Tongue (tissue), 3 donors: ENCODE measurements at places on chromosomes 11 and 22. TPM values are rescaled to one million over a fixed set of nuclear protein-coding genes. Genes with fewer than 3 reads are reported as not detected.

GRCh38 chr22:49334449-49334789 is 493.3 kb downstream of the BRD1 start:
- DNase-seq = no peak

DNA sequence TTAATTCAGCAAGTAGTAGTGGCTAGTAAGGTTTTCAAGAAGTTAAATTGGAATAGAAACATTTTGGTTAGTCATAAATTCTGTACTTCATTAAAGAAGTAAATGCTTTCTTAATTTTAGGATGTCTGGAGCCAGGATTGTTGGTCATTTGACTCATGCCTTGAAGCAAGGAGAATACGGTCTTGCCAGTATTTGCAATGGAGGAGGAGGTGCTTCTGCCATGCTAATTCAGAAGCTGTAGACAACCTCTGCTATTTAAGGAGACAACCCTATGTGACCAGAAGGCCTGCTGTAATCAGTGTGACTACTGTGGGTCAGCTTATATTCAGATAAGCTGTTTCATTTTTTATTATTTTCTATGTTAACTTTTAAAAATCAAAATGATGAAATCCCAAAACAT is 25.8 kb downstream of the ACAT1 start:
- no peak for DNase-seq

GRCh38 chr11:123694551-123694950 is 40.1 kb upstream of the SCN3B start:
- no peak for DNase-seq

Gene GNG3
- total RNA-seq = not detected

Gene TRIM48
- total RNA-seq = not detected

Gene MMP27
- 1.6 TPM for total RNA-seq

Gene KCNJ11
- 28.6 TPM for total RNA-seq
